ENCODE measurements at places on chromosomes 7 and 10.

GRCh38 chr7:44065431-44066110 is at the start of gene PGAM2:
Gene PGAM2 (minus strand): TSS chr7:44065567. CDS start chr7:44065529, 38 bp downstream.
- DNase-seq, result peak; percentile 57

DNA sequence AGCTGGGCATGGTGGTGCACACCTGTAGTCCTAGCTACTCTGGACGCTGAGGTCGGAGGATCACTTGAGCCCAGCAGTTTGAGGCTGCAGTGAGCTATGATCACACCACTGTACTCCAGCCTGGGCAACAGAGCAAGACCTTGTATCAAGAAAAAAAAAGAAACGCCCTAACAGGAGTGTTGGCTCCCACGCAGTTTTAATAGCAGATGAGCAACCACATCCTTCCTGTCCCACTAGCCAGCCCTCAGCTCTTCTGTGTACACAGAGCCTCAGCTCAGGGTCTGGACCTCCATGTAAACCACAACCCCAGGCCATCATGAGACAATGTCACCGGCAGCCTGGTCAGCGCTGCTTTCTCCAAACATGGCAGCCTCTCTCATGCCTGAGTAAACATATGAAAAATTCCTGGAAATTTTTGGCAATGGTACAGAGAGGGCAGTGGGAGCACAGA is 108.2 kb downstream of the PIP4K2A start:
- no peak for DNase-seq

GRCh38 chr7:28988091-28988490 is 30.0 kb upstream of the TRIL start:
- no peak for DNase-seq

- no peak for DNase-seq
Observed at GRCh38 chr10:29259498-29259897, 29.4 kb upstream of the LYZL1 start.

GRCh38 chr7:141663081-141663849 is 38.7 kb downstream of the DENND11 start:
- DNase-seq, result no peak

GRCh38 chr10:52261362-52261761 is 52.7 kb upstream of the DKK1 start:
- DNase-seq, result no peak

GRCh38 chr7:49817279-49817678 is 43.8 kb downstream of the VWC2 start:
- DNase-seq, result no peak

DNA sequence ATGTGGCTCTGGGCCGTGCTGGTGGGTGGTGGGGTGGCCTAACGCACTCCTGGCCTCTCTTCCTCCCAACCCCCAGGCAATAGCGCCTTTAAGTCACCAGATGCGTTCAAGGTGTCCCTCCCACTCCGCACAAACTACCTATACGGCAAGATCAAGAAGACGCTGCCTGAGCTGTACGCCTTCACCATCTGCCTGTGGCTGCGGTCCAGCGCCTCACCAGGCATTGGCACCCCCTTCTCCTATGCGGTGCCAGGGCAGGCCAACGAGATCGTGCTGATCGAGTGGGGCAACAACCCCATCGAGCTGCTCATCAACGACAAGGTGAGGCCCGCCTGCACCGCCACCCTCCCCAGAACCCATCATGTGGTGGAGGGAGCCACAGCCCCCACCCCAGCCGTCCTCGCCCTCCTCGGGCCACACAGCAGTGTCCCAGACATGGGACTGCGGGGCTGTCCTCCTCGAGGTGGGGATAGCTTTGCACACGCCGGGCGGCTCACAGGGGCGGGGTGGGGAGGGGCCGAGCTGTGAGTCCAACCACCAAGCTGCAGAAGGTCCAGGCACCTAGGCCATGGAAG is 7.8 kb downstream of the NPTX2 start:
- no peak for DNase-seq

- no peak for DNase-seq
Observed at GRCh38 chr7:69790977-69791724, 192.9 kb downstream of the AUTS2 start.

- no peak for DNase-seq
Observed at GRCh38 chr10:131391936-131392335, 80.4 kb upstream of the TCERG1L start.
